ENCODE measurements at places on chromosomes 2 and 18.
A peak's percentile ranks its signal among the peaks of the same experiment; 100 is the strongest.

GRCh38 chr2:156580501-156580900 is 144.3 kb downstream of the GPD2 start:
- no peak overlapping the region for H3K4me3 ChIP-seq
- no peaks in the 10 kb centered on the region for H3K36me3 ChIP-seq
- no peak overlapping the region for H3K27ac ChIP-seq
- no peaks in the 10 kb centered on the region for H3K4me1 ChIP-seq

GRCh38 chr2:135451966-135452365 is 79.1 kb downstream of the ZRANB3 start:
- no peak overlapping the region for H3K4me3 ChIP-seq
- no peak for DNase-seq
- no peaks in the 10 kb centered on the region for H3K4me1 ChIP-seq
- H3K36me3 ChIP-seq: no peaks in the 10 kb centered on the region

GRCh38 chr2:221602938-221603337 is 30.8 kb upstream of the EPHA4 start:
- H3K4me1 ChIP-seq: no peaks in the 10 kb centered on the region
- H3K27ac ChIP-seq: no peak overlapping the region

DNA sequence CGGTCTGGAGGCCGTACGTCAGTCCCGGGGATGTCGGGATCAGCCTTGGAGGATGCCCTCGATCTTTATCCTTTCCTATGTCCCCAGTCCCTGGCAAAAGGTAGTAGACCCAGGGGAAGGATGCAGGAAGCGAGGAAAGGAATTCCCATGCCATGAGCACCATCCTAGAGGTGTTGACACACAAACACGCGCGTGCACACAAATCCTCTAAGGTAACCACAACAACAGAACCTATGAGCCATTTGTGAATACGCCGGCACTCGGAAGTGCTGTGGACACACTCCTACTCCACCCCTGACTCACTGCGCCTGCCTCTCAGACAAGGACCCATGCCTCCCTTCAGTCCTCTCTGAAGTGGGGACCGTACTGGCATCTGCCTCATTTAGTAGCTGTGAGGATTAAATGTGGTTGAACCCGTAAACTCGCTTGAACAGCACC is 11.3 kb upstream of the MLPH start:
- DNase-seq: no peak
- H3K4me3 ChIP-seq: peak overlapping the region; percentile 75
- H3K4me1 ChIP-seq: peaks cover 6% of the 10 kb centered on the region
- H3K27ac ChIP-seq: peak overlapping the region; percentile 85
- no peaks in the 10 kb centered on the region for H3K36me3 ChIP-seq

GRCh38 chr2:240275386-240275785 is 134.9 kb upstream of the OTOS start:
- no peaks in the 10 kb centered on the region for H3K36me3 ChIP-seq
- H3K4me1 ChIP-seq: no peaks in the 10 kb centered on the region
- H3K27me3 ChIP-seq: peaks cover 8% of the 10 kb centered on the region

GRCh38 chr2:44948565-44949328 is 7.2 kb downstream of the SIX3 start:
- H3K27ac ChIP-seq: no peak overlapping the region
- no peak for DNase-seq
- H3K4me3 ChIP-seq: no peak overlapping the region
- H3K4me1 ChIP-seq: no peaks in the 10 kb centered on the region
- H3K27me3 ChIP-seq: peaks cover 15% of the 10 kb centered on the region

- H3K27me3 ChIP-seq: no peaks in the 10 kb centered on the region
- no peak overlapping the region for H3K27ac ChIP-seq
- no peak for DNase-seq
- no peaks in the 10 kb centered on the region for H3K36me3 ChIP-seq
- peaks cover 23% of the 10 kb centered on the region for H3K4me1 ChIP-seq
- H3K4me3 ChIP-seq: no peak overlapping the region
These were observed 20.7 kb downstream of the ALPK2 start for GRCh38 chr18:58608216-58608615.

DNA sequence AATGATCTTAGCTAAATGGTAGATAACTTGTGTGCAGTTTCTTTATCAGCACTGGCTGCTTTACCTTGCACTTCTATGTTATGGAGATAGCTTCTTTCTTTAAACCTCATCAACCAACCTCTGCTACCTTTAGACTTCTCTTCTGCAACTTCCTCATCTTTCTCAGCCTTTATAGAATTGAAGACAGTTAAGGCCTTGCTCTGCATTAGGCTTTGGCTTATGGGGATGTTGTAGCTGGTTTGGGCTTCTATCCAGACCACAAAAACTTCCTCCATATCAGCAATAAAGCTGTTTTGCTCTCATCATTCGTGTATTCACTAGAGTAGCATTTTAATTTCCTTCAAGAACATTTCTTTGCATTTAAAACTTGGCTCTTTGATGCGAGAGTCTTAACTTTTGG is 123.7 kb downstream of the PIK3C3 start:
- no peak for DNase-seq
- H3K27ac ChIP-seq: no peak overlapping the region
- no peaks in the 10 kb centered on the region for H3K36me3 ChIP-seq
- no peak overlapping the region for H3K4me3 ChIP-seq
- no peaks in the 10 kb centered on the region for H3K27me3 ChIP-seq
- H3K4me1 ChIP-seq: no peaks in the 10 kb centered on the region

DNA sequence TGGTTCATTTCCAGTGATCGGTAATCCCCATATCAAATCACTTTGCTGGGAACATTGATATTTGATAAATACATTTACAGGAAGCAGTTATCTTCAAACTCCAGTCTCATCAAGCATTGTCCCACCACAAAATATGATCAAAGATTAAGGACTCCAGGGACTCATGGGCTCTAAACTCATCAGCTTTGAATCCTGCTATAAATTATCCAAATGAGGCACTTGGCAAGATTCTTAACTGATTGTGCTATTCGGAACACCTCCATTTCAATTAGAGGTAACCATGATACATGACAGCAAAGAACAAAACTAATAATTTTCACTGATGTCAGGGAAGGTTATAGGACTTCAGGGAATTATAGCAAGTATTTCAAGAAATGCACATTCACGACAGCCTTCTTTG is 1088.1 kb upstream of the PIK3C3 start:
- no peaks in the 10 kb centered on the region for H3K4me1 ChIP-seq
- H3K27ac ChIP-seq: no peak overlapping the region

GRCh38 chr18:49563130-49563540 is 1.3 kb downstream of the LIPG start:
- H3K4me1 ChIP-seq: peaks cover 15% of the 10 kb centered on the region
- no peaks in the 10 kb centered on the region for H3K36me3 ChIP-seq
- no peak for DNase-seq
- H3K27ac ChIP-seq: no peak overlapping the region
- peaks cover 27% of the 10 kb centered on the region for H3K27me3 ChIP-seq

DNA sequence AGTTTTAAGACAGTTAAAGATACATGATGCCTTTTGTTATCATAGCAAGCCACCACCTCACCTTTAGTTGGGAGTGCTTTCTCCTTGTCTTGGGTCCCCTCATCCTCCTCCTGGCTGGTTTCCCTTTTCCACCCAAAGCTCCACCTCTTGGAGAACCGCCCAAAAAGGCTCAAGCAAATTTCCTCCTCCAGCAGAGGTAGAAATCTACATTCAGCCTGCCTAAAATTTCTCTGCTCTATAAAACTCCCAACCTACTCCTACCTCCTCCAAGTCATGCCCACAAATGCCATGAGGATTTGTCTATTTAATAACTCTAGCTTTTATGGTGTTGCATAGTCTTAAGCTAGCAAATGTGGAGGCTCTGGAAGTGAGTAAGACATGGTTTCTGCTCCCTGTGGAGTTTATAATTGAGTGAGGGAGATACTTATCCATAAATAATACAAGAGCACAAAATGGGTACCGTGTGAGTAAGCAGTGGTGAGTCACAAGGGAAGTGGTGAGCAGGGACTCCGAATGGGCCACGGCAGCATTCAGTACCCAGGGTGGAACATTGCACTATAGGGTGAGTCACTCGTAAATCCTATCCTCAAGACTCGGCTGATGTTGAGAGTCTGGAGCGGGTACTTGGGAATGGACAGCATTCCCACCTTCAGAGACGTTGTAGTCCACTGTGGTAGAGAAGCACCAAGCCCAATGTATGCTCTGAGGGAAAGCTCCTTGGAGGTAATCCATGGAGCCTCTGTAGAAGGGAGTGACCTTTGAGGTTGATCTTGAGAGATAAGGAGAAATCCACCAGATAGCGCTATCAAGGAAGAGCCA is 146.3 kb downstream of the RTN4 start:
- H3K4me1 ChIP-seq: peaks cover 14% of the 10 kb centered on the region
- no peaks in the 10 kb centered on the region for H3K27me3 ChIP-seq

DNA sequence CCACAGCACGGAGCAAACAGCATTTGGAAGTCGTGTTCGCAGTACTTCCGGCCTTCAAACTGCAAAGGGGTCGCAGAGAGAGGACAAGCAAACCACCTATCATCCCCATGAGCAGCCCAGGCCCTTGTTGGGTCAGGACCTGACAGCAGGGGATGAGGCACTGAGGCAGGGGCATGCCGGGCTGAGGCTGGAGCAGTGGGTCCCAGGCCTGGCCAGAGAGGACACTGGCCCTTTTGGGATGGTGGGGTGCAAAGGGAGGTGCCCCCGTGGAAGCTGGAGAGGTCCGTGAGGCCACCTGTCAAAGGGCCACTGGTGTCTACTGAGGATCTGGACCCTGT is 8.9 kb downstream of the GPR17 start:
- H3K36me3 ChIP-seq: no peaks in the 10 kb centered on the region
- H3K27ac ChIP-seq: no peak overlapping the region
- no peaks in the 10 kb centered on the region for H3K4me1 ChIP-seq
- DNase-seq: no peak

- no peak overlapping the region for H3K4me3 ChIP-seq
- no peaks in the 10 kb centered on the region for H3K27me3 ChIP-seq
- H3K27ac ChIP-seq: no peak overlapping the region
- no peaks in the 10 kb centered on the region for H3K4me1 ChIP-seq
These were observed 130.2 kb downstream of the SMAD2 start for GRCh38 chr18:47800248-47800647.

- no peaks in the 10 kb centered on the region for H3K27me3 ChIP-seq
- no peak overlapping the region for H3K4me3 ChIP-seq
- H3K27ac ChIP-seq: no peak overlapping the region
These were observed 6.5 kb downstream of the TANK start for GRCh38 chr2:161166538-161167409.

GRCh38 chr2:127874378-127875269 is 11.1 kb downstream of the AMMECR1L start:
- H3K27ac ChIP-seq: peak overlapping the region; percentile 10
- H3K27me3 ChIP-seq: no peaks in the 10 kb centered on the region
- H3K4me3 ChIP-seq: no peak overlapping the region
- no peaks in the 10 kb centered on the region for H3K4me1 ChIP-seq

DNA sequence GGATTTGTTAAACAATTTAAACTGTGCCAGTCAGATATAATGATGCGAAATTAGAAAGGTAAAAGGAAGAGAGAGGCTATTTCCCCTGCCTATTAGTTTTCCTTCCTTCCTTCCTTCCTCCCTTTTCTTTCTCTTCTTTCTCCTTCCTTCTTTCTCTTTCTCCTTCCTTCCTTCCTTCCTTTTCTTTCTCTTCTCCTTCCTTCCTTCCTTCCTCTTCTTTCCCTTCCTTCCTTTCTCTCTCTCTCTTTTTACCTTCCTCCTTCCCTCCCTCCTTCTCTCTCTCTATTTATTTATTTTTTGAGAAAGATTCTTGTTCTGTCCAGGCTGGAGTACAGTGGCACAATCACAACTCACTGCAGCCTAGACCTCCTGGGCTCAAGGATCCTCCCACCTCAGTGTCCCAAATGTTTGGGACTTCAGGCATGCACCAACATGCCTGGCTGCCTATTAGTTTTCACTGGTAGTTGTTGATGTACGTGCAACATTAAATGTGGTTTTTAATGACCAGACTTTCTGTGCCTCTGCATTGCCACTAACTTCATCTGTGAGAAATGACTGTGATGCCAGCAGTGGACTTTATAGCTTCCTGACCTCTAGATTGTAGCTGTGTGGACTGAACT is 48.7 kb upstream of the NFE2L2 start:
- H3K27ac ChIP-seq: peak overlapping the region; percentile 25
- H3K36me3 ChIP-seq: no peaks in the 10 kb centered on the region
- H3K27me3 ChIP-seq: no peaks in the 10 kb centered on the region
- H3K4me3 ChIP-seq: no peak overlapping the region

DNA sequence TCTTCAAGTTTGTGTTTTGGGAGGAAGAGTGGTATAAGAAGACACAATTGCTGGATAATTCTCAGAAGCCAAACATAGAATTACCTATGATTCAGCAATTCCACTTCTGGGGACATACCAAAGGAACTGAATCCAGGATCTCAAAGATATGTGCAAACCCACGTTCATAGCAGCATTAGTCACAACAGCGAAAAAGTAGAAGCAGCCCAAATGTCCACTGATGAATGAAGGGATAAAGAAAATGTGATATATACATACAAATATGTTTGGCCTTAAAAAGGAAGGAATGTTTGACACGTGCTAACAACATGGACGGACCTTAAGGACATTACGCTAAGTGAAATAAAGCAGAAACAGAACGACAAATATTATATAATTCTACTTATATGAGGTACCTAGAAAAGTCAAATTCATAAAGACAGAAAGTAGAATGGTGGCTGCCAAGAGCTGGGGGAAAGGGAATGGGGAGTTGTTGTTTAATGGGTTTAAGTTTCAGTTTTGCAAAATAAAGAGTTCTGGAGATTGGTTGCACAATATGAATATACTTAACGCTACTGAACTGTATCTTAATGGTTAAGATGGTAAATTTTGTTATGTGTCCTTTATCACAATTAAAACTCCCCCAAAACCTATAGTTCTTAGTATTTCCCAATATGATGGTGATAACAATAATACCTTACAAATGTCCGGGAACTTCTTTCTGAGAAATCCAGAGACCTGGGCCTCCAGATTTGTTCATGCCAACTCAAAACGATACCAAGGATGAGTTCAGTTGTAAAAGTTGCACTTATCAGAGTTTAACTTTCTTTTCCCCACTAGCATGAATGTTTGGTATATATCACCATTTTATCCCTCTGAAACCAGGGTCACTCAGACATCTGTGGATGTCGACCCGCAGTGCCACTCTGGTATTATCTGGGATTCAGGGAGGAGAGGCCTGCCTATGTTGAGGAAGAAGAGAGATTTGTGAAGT is 33.7 kb upstream of the WIPF1 start:
- H3K4me1 ChIP-seq: no peaks in the 10 kb centered on the region
- H3K4me3 ChIP-seq: no peak overlapping the region
- H3K27ac ChIP-seq: no peak overlapping the region
- no peak for DNase-seq
- H3K36me3 ChIP-seq: no peaks in the 10 kb centered on the region

GRCh38 chr2:120319123-120319522 is 26.8 kb upstream of the INHBB start:
- H3K4me1 ChIP-seq: no peaks in the 10 kb centered on the region
- no peaks in the 10 kb centered on the region for H3K27me3 ChIP-seq
- H3K36me3 ChIP-seq: no peaks in the 10 kb centered on the region
- no peak overlapping the region for H3K4me3 ChIP-seq
- no peak overlapping the region for H3K27ac ChIP-seq
- no peak for DNase-seq
